ENCODE measurements at places on chromosomes 6 and 20. TPM values are rescaled to one million over a fixed set of nuclear protein-coding genes. Genes with fewer than 3 reads are reported as not detected.

The SLA2 gene
- total RNA-seq = not detected

The NRSN2 gene
- 24.9 TPM for total RNA-seq

The PTK6 gene
- 0.18 TPM for total RNA-seq

The CPXM1 gene
- total RNA-seq = 3.9 TPM

The AGPAT4 gene
- total RNA-seq = 6.4 TPM

The PGBD1 gene
- total RNA-seq = 6.5 TPM

The LAMA2 gene
- 14.1 TPM for total RNA-seq

The SIRT5 gene
- 6.5 TPM for total RNA-seq

The TFAP2C gene
- not detected for total RNA-seq

The PRDM1 gene
- 8.0 TPM for total RNA-seq
